ENCODE measurements at places on chromosomes 5 and 9. TPM values are rescaled to one million over a fixed set of nuclear protein-coding genes. Genes with fewer than 3 reads are reported as not detected.
A peak's percentile ranks its signal among the peaks of the same experiment; 100 is the strongest.

DNA sequence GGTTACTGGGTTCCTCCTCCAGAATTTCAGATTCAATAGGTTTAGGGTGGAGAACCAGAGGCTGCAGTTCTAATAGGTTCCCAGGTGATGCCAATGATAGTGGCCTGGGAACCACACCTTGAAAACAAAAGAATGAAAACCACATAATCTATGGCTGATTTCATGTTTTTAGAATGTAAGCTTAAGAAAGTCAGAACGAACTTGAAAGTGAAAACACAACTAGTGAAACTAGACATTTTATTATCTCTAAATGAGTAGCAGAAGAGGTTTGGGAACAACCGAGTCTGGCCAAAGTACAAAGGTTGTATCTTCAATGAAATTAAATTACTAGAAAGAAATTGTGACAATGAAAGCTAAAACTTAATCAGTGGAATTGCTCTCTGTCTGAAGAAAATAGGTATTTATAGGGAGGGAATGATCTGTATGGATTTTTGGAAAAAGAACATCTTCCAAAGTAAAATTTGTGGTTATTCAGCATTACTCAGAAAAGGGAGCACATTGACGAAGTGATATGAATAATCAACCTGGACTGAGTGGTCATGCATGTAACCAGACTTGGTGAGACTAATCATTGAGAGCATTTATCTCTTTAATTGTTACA lies 24.9 kb upstream of the CEP120 start:
- DNase-seq: no peak
- no peaks in the 10 kb centered on the region for H3K36me3 ChIP-seq
- H3K4me3 ChIP-seq: no peak overlapping the region
- H3K4me1 ChIP-seq: peaks cover 16% of the 10 kb centered on the region
- no peaks in the 10 kb centered on the region for H3K27me3 ChIP-seq

- peaks cover 14% of the 10 kb centered on the region for H3K27me3 ChIP-seq
- no peaks in the 10 kb centered on the region for H3K4me1 ChIP-seq
- no peak for DNase-seq
- H3K4me3 ChIP-seq: no peak overlapping the region
- H3K27ac ChIP-seq: no peak overlapping the region
Measured at GRCh38 chr9:6090277-6091210, 75.1 kb upstream of the RANBP6 start.

DNA sequence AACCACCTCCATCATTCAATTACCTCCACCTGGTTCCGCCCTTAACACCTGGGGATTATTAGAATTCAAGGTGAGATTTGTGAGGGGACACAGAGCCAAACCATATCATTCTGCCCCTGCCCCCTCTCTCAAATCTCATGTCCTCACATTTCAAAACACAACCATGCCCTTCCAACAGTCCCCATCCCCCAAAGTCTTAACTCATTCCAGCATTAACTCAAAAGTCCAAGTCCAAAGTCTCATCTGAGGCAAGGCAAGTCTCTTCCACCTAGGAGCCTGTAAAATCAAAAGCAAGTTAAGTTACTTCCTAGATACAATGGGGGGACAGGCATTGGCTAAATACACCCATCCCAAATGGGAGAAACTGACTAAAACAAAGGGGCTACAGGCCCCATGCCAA lies 18.8 kb downstream of the PSIP1 start:
- H3K36me3 ChIP-seq: peaks cover 48% of the 10 kb centered on the region
- H3K27ac ChIP-seq: no peak overlapping the region
- no peaks in the 10 kb centered on the region for H3K27me3 ChIP-seq
- no peak overlapping the region for H3K4me3 ChIP-seq

- 0 out of 2 replicates have a peak overlapping the region, but pooled peaks have one; percentile 5 for H3K27ac ChIP-seq
- H3K27me3 ChIP-seq: no peaks in the 10 kb centered on the region
- DNase-seq: no peak
- peaks cover 28% of the 10 kb centered on the region for H3K4me1 ChIP-seq
- H3K4me3 ChIP-seq: no peak overlapping the region
Measured at GRCh38 chr5:142803428-142804125, 33.4 kb downstream of the ARHGAP26 start.

GRCh38 chr9:128917151-128917849 lies 3.5 kb upstream of the PHYHD1 start:
- H3K27ac ChIP-seq: no peak overlapping the region
- no peak for DNase-seq
- no peak overlapping the region for H3K4me3 ChIP-seq
- H3K4me1 ChIP-seq: peaks cover 9% of the 10 kb centered on the region
- no peaks in the 10 kb centered on the region for H3K27me3 ChIP-seq

Gene SLC12A7
- 2.6 TPM for polyA plus RNA-seq

Gene PTBP3
- polyA plus RNA-seq: 6.1 TPM

Gene SPATA31D4
- not detected for polyA plus RNA-seq

Gene PCDHGA12
- 0.05 TPM for polyA plus RNA-seq

Gene PCDHA8
- 0.54 TPM for polyA plus RNA-seq

Gene IL3
- not detected for polyA plus RNA-seq

Measured in SK-N-SH (cell line).